ENCODE measurements at places on chromosomes 5 and 9. TPM values are rescaled to one million over a fixed set of nuclear protein-coding genes. Genes with fewer than 3 reads are reported as not detected.
A peak's percentile ranks its signal among the peaks of the same experiment; 100 is the strongest.

GRCh38 chr9:128406848-128407391 is 13.7 kb upstream of the CERCAM start:
- no peak for DNase-seq

The NR4A3 gene
- total RNA-seq = 0.47 TPM

DNA sequence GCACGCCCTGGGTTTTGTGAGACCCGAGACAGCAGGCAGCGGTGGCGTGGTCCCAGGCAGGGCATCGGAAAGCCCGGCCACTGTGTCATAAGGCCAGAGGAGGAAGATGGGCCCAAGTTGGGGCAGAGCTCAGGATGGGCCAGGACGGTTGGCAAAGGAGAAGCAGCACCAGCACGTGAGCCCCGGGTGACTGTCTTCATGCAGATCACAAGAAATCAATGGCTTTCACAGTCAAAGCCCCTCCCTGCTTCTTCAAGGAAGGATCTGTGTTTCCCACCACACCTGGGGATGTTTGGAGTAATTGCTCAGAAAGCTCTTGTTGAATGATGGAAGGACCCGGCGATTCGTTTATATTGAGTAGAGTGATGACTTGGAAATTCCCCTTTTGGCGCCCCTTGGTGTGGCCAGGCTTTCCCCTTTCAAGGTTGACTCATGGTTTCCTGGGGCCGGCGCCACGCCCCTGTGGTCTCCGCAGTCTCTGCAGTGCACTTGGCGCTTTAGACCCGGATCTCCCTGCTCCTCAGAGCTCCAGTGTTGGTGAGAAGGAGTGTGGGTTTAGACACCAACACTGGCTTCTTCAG is 52.1 kb downstream of the IL31RA start:
- peak; percentile 49 for DNase-seq

DNA sequence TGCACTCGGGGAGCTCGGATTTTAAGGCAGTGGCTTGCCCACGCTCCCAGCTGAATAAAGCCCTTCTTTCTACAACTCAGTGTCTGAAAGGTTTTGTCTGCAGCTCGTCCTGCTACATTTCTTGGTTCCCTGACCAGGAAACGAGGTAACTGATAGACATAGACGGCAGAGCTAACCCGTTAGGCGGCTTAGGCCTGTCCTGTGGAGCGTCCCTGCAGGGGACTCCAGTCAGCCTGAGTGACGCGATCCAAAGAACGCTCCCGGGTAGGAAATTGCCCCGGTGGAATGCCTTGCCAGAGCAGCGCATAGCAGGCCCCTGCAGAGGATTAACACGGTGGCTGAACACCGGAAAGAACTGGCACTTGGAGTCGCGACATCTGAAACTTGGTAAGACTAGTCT is 1.8 kb upstream of the SELENOP start:
- DNase-seq = no peak
